Stimulated activated CD4-positive, alpha-beta T cell treated with anti-CD3 and anti-CD28 coated beads, Interleukin-15, amount 100 ng/mL, for 48 hours (primary cell): ENCODE measurements at places on chromosomes 7 and 10.

DNA sequence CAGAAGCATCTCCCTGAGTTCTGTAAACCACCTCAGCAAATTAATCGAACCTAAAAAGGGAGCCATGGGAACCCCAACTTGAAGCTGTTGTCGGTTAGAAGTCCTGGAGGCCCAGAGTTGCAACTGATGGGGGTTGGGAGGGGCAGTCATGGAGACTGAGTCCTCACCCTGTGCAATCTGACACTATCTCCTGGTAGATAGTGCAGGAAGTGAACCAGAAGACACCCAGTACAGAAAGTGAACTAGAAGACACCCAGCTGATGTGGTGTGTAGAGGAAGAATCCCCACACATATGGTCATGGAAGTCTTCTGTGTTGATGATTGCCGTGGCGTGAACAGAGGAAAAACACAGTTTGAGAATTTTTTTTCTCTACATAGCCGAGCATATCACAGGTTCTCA lies 58.8 kb upstream of the SRRM3 start:
- DNase-seq, result no peak

GRCh38 chr7:102849079-102849478 lies 63.7 kb upstream of the LRRC17 start:
- DNase-seq, result no peak

- DNase-seq, result no peak
Observed at GRCh38 chr7:89477991-89478390, 676.3 kb upstream of the STEAP1 start.

GRCh38 chr10:9451211-9451773 lies 1396.8 kb downstream of the GATA3 start:
- DNase-seq, result no peak

DNA sequence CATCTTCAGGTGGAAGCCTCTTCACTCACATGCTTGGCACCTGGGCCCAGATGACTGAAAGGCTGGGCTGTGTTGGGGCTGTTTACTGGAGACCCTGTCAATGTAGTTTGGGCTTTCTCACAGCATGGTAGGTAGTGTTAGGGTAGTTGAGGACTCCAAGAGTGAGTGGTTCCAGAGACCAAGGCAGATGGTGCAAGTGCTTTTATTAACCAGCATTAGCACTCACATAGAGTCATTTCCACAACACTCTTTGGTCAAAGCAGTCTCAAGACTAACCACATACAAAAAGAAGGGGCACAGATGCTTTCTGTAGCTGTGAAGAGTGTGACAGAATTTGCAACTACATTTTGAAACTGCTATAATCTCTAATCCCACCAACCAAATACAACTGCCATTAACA lies 135.0 kb downstream of the RTKN2 start:
- no peak for DNase-seq

- no peak for DNase-seq
Observed at GRCh38 chr7:92325173-92325572, 79.4 kb downstream of the ANKIB1 start.

DNA sequence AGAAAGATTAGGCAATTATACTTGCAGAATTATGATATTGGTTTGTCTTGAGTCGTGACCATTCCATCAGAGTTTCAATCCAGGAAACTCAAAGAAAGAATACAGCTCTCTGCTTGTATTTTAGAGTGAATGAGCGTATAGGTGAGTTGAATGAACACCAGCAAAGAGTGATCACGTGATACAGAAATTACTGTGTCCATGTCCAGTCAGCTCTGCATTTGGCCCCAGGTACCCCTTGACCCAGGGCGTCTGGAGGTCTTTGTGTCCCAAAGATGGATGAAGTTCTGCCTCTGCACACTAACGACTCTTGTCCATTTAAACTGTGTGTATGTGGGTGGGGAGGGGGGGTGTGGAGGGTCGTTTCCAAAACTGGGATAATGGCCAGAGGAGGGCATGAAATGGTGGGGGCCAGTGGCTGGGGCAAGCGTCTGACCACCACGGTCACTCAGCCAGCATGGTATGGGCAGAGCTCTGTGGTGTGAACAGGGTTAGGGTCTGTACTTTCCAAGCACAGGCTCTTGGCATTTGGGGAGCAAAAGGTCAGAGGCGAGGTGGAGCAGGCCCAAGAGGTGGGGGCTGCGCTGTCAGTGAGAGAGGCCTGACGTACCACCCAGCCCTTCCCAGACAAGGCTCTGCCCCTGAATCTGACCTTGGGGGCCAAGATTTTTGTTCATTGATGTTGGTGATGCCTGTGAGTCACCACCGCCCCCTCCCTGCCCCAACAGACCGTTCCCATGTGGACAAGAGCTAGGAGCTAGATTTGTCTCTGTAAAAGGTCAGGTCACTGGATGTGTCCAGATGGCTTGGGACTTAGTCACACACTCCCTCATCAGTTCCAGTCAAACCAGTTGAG lies 1.4 kb downstream of the PTPRE start:
- no peak for DNase-seq

- DNase-seq, result no peak
Observed at GRCh38 chr10:69871074-69871473, 69.4 kb downstream of the COL13A1 start.

- no peak for DNase-seq
Observed at GRCh38 chr7:68314208-68314607, 1284.1 kb upstream of the AUTS2 start.

DNA sequence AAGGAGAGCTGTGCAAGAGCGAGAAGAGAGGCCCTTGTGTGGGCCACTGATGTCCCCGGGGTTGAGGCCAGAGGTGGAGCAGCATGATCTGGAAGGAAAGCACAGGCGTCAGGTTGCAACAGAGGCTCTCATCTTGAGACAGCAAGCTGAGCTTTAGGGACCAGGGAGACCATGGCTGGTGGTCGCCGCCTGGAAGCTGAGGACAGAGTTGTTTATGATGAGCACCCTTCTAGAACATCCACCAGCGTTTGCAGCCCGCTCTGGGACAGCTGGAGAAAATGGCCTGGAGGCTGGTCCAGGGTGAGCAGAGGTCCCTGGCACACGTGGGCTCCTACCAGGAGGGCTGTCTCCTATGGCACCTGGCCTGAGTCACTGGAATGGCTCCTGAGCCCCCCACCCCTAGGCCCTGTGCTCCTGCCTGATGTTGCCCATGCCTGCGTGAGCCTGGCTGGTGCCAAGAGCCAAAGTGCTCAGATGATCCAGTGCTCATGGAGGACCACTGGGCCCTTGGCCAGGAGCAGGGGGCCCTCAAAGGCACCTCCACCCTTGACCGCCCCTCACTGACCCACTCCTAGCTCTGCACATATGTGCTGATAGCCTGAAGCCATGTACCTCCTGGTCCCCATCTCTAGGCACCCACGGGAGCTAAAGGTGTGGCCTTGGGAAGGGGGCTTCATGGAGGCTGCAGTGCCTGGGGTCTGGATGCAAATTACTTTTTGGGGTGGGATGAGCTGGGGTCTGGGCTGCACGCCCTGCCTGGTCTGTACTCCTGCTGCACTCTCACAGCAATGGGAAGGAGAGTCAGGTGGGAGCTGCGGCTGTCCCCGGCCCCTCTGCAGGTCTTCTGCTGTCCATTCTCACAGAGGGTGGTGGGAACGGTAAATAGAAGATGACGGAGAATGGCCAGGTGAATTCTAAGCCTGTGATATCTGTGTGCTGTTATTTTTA lies 40.1 kb upstream of the RET start:
- DNase-seq, result no peak

DNA sequence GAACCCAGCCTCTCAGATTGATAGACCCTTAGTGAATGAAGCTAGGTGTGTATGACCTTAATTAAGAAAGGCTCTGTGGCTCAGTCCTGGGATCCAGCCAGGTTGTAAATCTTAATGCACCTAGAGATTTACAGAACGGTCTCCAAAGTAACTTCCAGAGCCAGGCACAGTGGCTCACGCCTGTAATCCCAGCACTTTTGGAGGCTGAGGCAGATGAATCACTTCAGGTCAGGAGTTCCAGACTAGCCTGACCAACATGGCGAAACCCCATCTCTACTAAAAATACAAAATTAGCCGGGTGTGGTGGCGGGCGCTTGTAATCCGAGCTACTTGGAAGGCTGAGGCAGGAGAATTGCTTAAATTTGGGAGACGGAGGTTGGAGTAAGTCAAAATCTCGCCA lies 24.3 kb downstream of the CALHM2 start:
- no peak for DNase-seq

DNA sequence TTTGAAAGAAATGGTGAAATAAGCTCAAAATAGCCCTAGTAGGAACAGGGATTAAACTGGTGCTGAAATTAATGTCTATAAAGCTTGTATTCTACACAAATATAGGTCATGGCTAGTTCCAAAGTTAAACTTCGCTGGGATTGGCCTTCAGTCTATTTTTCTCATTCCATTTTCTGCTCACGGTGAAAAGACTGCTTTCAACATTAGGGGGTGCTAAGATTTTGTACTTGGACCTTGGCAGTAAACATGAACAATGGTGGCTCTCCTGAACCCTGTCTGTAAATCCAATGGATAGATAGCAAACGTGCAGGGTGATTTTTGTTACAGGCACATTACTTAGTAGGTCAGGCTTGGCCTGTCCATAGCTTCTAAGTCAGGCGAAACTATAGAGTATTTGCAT lies 36.0 kb upstream of the RSU1 start:
- no peak for DNase-seq

GRCh38 chr7:7696458-7697119 lies 21.8 kb downstream of the RPA3 start:
- DNase-seq, result no peak

- peak; percentile 50 for DNase-seq
Observed at GRCh38 chr7:139095194-139095659, 14.3 kb downstream of the ZC3HAV1 start.

DNA sequence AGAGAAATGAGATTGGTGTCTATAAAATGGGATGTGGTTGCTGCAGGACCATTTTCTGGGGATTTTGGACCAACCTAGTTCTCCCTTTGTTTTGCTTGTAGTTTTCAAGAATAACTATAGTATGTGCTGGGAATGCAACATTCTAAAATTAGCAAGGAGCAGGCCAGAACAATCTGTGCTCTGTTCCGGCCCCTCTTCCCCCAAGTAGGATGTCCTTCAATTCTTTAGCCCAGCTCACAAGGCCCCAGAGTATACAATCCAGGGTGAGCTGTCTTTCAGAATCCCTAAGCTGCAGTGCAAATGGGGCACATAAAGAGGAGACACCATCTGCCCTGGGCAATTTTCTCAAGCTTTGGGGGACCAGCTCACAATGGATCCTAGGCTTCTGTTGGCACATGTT lies 809.1 kb downstream of the TNS3 start:
- DNase-seq, result no peak

- DNase-seq, result no peak
Observed at GRCh38 chr10:106960812-106961211, 203.7 kb downstream of the SORCS1 start.

- no peak for DNase-seq
Observed at GRCh38 chr10:87036623-87037022, 16.5 kb downstream of the FAM25A start.

DNA sequence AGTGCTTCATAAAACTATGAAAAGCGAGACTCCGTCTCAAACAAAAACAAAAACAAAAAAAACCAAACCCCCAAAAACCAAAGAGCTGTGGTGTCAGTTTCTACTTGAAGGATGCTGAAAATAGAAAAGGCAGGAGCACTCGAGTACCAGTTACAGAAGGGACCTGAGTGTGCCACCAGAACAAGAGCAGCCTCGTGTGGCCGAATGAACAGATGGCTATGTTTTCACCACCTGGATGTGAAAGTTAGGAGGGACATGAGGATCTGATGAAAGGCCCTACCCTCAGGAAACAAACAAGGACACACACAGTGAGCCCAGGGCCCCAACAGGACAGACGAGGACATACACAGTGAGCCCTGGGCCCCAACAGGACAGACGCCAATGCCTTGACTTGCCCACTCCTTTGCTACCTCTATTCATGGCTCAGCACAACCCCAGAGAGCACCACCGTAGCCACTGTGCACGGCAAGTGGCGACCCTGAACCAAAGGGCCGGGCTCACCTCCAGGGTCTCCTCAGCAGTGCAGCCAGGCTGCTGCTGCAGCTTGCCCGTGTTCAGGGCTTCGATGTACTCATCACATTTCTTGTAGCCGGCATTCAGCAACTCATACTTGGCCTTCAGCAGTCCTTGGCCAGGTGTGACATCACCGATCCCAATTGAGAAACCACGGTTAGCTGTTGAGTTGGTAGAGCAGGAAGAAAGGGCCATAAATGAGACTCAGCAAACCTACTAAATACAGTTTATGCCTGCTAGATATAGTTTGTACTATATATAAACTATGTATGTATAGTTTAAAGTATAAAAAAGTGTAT lies 24.9 kb downstream of the POLR3A start:
- no peak for DNase-seq

DNA sequence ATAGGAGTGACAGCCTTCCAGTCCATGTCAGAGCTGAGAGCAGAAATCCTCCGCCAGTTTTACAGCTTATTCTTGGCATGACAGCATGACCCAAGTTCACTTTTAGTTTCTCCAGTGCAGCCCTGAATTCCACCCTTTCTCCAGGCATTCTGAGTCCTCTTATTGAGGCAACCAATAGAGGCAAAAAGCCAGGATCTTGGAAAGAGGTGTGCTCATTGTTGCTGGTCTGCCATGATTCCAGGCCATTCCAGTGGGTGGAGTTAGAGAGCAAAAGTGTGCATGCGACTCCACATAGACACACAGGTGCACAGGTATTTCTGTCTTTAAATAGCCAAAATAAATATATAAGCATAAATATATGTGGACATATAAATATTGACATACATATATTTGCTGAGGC lies 224.7 kb upstream of the ADARB2 start:
- DNase-seq, result no peak

DNA sequence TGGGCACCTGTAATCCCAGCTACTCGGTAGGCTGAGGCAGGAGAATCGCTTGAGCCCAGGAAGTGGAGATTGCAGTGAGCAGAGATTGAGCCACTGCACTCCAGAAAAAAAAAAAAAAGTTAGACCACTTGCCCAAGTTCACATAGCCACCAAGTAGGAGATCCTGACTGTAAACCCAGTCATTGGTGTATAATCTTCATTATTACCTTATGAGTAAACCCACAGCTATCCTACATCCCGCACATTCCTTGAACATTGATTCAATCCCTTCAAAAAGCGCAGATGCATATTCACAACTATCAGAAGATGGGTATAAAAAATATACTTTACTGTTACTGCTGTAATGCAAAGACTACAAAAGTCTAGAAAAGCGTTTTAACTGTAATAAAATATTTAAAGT lies 512.9 kb downstream of the SUGCT start:
- no peak for DNase-seq

- DNase-seq, result no peak
Observed at GRCh38 chr10:93746844-93747284, 10.9 kb upstream of the LGI1 start.

- DNase-seq, result no peak
Observed at GRCh38 chr7:89077992-89078391, 282.5 kb upstream of the TEX47 start.

- no peak for DNase-seq
Observed at GRCh38 chr10:48274636-48275035, at the start of gene FRMPD2. FRMPD2 (minus strand) TSS chr10:48274696; CDS start chr10:48274567, 129 bp downstream.

GRCh38 chr10:83543691-83544462 lies 595.4 kb upstream of the GHITM start:
- DNase-seq, result no peak
